ENCODE measurements at places on chromosomes 11 and 22. TPM values are rescaled to one million over a fixed set of nuclear protein-coding genes. Genes with fewer than 3 reads are reported as not detected.

The RHOD gene
- 1.2 TPM for total RNA-seq

The SCGB1A1 gene
- total RNA-seq: not detected

The MMP1 gene
- total RNA-seq: not detected

The RTN4R gene
- total RNA-seq: 0.92 TPM

The PACSIN3 gene
- total RNA-seq: 38.4 TPM

The KRTAP5-10 gene
- total RNA-seq: not detected
